ENCODE measurements at places on chromosomes 7 and 10.

GRCh38 chr7:128091106-128091505 lies 59.9 kb upstream of the LRRC4 start:
- DNase-seq = no peak

DNA sequence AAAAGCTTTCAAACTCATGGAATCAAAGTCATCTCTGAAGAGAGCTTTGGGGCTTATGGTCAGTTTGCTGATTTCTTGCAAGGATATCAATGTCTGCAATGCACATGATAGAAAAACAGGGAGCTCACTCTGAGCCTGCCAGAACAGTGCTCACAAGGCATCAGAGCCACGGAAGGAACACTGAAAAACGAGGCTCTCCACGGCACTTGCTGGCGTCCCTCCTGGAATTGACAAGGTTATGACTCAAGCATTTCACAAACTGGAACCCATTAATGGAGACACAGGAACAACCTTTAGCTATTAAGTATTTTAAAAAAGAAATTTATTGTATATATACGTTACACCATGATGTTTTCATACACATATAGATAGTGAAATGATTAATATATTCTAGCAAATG lies 266.3 kb downstream of the KCND2 start:
- DNase-seq = no peak

GRCh38 chr7:95209276-95209675 lies 115.1 kb downstream of the PON1 start:
- DNase-seq = no peak

DNA sequence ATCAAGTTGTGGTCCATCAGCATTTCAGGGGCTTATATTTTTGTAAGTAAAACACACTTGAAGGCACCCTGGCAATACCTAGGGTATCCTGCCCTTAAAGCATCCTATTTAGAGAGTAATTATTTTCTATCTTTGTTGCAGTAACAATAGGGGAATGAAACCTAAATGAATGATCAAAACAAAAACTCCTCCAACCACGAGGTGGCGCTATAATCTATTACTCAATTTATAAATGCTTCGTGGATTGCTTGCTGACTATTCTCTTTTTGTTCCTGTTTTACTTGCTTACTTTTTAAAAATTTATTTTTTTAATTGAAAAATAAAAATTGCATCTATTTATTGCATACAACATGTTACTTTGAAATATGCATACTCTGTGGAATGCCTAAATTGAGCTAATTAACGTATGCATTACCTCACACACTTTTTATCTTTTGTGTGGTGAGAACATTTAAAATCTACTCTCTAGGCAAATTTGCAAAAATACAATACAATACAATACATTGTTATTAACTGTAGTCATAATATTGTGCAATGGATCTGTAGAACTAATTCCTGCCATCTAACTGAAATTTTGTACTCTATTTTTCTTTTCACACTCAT lies 147.7 kb upstream of the BMPER start:
- DNase-seq = peak; percentile 7

DNA sequence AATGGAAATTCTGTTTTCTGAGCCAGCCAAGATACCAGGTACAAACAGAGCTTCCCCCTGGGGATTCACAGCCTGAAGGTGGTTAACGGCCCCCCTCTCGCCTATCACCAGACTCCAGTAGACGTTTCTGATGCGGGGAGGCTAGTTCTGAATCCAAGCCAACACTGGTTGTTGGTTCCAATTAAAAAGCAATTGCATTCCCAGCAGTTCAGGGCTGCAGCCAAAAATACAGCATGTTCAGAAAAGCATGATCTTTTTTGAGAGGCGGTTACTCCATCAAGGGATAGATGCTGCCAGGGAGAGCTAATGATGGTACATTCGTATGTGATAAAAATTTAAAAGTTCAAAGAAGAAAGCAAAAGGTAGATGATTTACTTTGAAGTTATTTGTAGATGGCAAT lies 481.0 kb downstream of the GALNT17 start:
- no peak for DNase-seq

DNA sequence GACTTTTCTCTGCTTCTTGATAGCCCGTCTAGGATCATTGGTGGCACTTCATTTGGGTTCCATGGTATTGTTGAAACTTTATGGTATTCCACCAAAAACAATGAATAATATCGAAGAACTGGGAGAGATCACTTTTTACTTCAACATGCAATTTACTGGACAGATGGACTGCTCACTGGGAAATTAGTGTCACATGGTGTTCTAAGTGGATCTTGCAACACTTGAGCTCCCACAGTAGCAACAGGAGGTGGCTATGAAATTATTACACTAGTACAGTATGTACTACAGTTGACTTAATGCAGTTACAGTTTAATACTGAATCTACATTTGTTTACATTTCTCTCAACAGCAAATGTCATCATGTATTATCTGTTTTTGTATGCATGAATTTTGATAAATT lies 997.3 kb downstream of the REEP3 start:
- no peak for DNase-seq

GRCh38 chr10:120514035-120514620 lies 57.1 kb downstream of the PLPP4 start:
- DNase-seq = no peak

Data from CD4-positive, alpha-beta T cell treated with Interleukin-15 for 4 hours (primary cell).